Glomerular endothelial cell (primary cell): ENCODE measurements at places on chromosomes 12 and 14. TPM values are rescaled to one million over a fixed set of nuclear protein-coding genes. Genes with fewer than 3 reads are reported as not detected.

The B3GNT4 gene
- total RNA-seq, result not detected in 2 replicates

The SERPINA4 gene
- total RNA-seq, result not detected in 2 replicates

The LPAR5 gene
- total RNA-seq, result 0.58 TPM in 1 of 2 replicates, not detected in the other

The RFLNA gene
- total RNA-seq, result 0.41 and 0.87 TPM in 2 replicates

The WBP11 gene
- total RNA-seq, result 21.6 and 24.1 TPM in 2 replicates

The YAF2 gene
- total RNA-seq, result 15.8 and 39.4 TPM in 2 replicates

The ADAMTS20 gene
- total RNA-seq, result not detected in 2 replicates

The ABCC9 gene
- 0.92 and 1.1 TPM in 2 replicates for total RNA-seq

The RHEBL1 gene
- 1.7 and 2.3 TPM in 2 replicates for total RNA-seq

The EXD2 gene
- 28.0 and 30.5 TPM in 2 replicates for total RNA-seq

The ANAPC5 gene
- total RNA-seq, result 96.8 and 114 TPM in 2 replicates

The MRPL51 gene
- 76.3 and 86.1 TPM in 2 replicates for total RNA-seq

The FLVCR2 gene
- 2.1 and 7.4 TPM in 2 replicates for total RNA-seq

The KRT74 gene
- not detected in 2 replicates for total RNA-seq

The RNASE7 gene
- total RNA-seq, result not detected in 2 replicates

The CPNE6 gene
- not detected in 2 replicates for total RNA-seq

The C12orf60 gene
- total RNA-seq, result 0.24 and 2.1 TPM in 2 replicates

The CCDC175 gene
- total RNA-seq, result not detected in 2 replicates

The GLS2 gene
- 0.58 TPM in 1 of 2 replicates, not detected in the other for total RNA-seq

The DHRS4 gene
- 24.2 and 46.5 TPM in 2 replicates for total RNA-seq

The CLMN gene
- 2.6 and 3.0 TPM in 2 replicates for total RNA-seq

The TAS2R13 gene
- total RNA-seq, result 2.7 TPM in 1 of 2 replicates, not detected in the other

The LRP1-AS gene
- total RNA-seq, result not detected in 2 replicates

The AICDA gene
- not detected in 2 replicates for total RNA-seq

The ANO4 gene
- total RNA-seq, result 0.05 and 1.6 TPM in 2 replicates

The GUCY2C gene
- not detected in 2 replicates for total RNA-seq

The SYT1 gene
- 9.6 and 13.2 TPM in 2 replicates for total RNA-seq

The MYH6 gene
- total RNA-seq, result not detected in 2 replicates
